ENCODE measurements at places on chromosomes 2 and 18. TPM values are rescaled to one million over a fixed set of nuclear protein-coding genes. Genes with fewer than 3 reads are reported as not detected.

- no peaks in the 10 kb centered on the region for H3K27me3 ChIP-seq
- DNase-seq: peak; percentile 61
- H3K27ac ChIP-seq: peak overlapping the region; percentile 58
- peak overlapping the region; percentile 67 for H3K4me3 ChIP-seq
- no peaks in the 10 kb centered on the region for H3K4me1 ChIP-seq
- no peaks in the 10 kb centered on the region for H3K36me3 ChIP-seq
Observed at GRCh38 chr2:241218131-241219029, 29.9 kb downstream of the ANO7 start.

DNA sequence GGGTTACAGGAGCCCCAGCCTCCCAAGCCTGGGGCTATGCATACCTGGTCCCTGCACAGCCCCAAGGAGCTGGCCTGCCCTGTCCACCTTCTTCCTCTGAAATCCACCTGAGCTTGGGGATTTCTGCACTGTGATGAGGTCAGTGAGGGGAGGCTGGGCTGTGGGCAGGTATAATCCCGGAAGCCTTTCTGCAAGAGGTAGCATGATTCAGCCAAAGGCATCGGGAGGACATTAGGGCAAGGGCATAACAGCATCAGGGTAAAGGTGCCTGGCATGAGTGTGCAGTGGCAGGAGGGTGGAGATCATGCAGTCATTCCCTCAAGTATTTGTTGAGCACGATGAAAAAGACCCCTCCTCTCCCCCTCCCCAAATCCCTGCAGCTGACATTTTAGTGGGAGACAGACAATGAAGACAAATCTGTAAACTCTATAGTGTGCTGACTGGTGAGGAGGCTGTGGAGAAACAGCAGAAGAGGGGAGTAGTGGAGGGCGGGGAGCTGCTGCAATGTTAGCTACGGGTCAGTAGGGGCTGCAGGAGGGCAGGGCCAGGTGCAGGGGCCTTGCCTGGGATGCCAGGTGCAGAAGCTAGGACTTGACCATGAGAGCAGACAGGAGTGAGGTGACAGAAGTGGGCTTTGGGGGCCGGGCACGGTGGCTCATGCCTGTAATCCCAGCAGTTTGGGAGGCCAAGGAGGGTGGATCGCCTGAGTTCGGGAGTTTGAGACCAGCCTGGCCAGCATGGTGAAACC lies 18.7 kb downstream of the ZFP36L2 start:
- no peak overlapping the region for H3K27ac ChIP-seq
- H3K4me3 ChIP-seq: no peak overlapping the region
- no peaks in the 10 kb centered on the region for H3K36me3 ChIP-seq
- DNase-seq: no peak
- no peaks in the 10 kb centered on the region for H3K27me3 ChIP-seq

DNA sequence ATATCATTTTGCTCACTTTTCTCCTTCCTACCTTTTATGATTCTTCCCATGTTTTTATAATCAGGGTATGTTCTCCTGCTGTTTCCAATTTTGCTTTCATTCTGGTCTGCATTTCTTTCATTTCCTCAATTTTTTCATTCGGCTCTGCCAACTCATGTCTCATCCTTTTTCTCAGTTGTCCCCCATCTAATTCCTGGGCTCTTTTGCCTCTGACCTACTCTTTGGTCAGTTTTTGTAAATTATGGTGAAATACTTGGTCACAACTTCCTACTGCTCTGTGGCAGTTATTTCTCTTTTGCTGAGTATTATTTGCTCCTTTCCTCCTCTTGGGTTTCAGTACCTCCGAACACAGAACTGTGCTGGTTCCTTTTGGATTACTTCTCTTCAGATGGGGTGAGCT lies 27.5 kb downstream of the MYO7B start:
- DNase-seq: no peak
- H3K4me1 ChIP-seq: no peaks in the 10 kb centered on the region
- H3K27me3 ChIP-seq: no peaks in the 10 kb centered on the region
- no peak overlapping the region for H3K4me3 ChIP-seq

DNA sequence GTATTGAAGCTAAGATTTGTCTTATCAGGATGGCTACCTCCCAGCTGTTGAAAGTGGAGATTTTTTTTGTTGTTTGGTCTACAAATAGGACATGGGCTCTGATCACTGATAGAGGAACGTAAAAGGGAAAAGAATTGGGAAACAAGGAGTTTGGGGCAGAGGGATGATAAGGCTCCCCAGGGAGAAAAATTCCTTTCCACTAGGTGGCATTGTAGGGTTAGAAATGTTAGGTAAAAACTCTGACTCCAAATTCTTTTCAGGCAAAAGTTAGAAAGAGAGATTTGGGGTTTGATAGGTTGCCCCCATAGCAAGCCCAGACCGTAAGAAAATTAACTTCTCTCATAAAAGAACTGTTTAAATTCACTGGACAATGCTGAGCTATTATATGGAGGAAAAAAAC lies 19.8 kb downstream of the CMPK2 start:
- no peak for DNase-seq
- peaks cover 34% of the 10 kb centered on the region for H3K36me3 ChIP-seq
- no peak overlapping the region for H3K27ac ChIP-seq

DNA sequence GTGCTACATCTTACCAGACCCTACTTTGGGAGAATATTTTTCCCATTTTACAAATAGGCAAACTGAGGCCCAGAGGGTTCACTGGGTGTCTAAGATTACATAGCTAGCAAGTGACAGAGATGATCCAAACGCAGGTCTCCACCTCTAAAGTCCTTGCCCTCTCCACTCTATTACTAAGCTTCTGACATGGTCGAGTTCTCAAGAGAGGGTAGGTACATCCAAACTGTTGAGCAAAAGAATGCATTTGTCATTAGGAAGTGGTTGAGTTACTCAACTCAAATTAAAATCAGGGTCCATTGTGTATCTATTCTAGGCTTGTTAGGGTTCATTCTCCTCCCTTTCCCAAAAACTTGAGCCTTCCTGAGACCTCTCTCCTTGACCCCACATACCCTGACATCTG lies 680.6 kb upstream of the FANCL start:
- no peaks in the 10 kb centered on the region for H3K36me3 ChIP-seq
- H3K4me3 ChIP-seq: no peak overlapping the region
- no peak overlapping the region for H3K27ac ChIP-seq
- no peaks in the 10 kb centered on the region for H3K27me3 ChIP-seq

DNA sequence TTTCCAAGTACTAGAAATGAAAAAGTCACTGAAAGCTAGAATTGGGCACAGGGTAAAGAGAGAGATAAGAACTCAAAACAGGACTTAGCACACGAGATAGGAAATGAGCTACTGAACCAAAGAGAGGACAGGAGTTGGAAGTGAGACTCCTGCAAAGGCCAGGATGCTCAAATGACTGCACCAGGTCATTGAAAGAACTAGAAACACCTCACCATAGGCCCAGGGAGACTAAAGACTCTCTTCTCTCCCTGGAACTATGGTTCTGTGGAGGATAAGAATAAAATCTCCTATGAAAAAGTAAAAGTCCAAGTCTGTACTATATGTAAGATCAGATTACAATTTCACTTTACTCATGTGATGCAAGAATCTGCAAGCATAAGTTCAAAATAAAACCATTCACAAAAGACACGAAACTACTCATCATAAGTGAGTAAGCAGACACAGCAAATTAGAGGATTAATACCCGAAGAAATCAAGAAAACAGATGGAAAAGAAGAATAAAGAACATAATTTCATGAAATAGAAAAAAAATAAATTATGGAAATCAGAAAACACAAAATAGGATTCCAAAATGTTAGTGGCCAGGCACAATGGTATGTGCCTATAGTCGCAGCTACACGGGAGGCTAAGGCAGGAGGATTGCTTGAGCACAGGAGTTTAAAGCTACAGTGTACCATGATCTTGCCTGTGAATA lies 6.5 kb downstream of the NBAS start:
- no peak overlapping the region for H3K4me3 ChIP-seq
- H3K27me3 ChIP-seq: no peaks in the 10 kb centered on the region
- no peaks in the 10 kb centered on the region for H3K36me3 ChIP-seq
- no peak for DNase-seq

DNA sequence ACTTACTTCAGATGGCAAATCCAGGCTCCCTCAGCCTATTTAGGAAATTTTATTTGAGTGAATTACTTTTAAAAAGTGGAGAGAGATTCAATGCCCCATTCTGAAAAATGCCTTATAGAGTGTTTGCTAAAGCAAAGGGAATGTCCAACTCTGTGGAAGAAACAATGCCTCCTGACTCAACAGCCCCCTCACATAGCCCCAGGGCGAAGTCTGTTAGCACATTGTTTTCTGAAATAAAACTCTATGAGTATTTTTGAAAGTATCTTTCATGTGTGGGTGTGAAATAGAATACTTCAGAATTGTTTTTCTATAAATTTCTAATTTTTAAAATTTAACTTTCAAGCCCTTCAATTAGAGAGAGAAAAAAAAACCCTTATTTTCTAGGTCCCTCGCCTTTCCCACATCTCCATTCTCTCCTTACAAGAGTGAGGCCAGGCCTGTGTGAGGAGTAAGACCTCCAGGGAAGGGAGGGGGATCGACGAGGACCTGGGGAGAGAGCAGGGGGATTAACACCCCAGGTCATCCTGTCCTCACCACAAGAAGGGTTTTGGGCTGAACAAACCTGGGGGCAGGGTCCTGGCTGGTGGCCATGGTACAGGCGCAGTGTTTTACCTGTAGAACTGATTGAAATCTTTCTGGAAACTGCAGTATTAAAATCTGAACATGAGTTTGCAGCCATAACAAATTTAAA lies 141.4 kb downstream of the SNTG2 start:
- no peaks in the 10 kb centered on the region for H3K4me1 ChIP-seq
- H3K36me3 ChIP-seq: no peaks in the 10 kb centered on the region
- no peak overlapping the region for H3K4me3 ChIP-seq
- no peaks in the 10 kb centered on the region for H3K27me3 ChIP-seq
- H3K27ac ChIP-seq: no peak overlapping the region

GRCh38 chr18:48122376-48122775 lies 191.9 kb upstream of the SMAD2 start:
- peaks cover 4% of the 10 kb centered on the region for H3K4me1 ChIP-seq
- DNase-seq: no peak
- no peaks in the 10 kb centered on the region for H3K27me3 ChIP-seq
- no peak overlapping the region for H3K4me3 ChIP-seq

Gene NDC80
- 5.0 TPM for total RNA-seq

All from heart left ventricle (tissue), 16 donors.